AG08395 (cell line): ENCODE measurements at places on chromosomes 1 and 21.

- no peak for DNase-seq
Measured at GRCh38 chr1:12336413-12336812, 106.6 kb downstream of the VPS13D start.

DNA sequence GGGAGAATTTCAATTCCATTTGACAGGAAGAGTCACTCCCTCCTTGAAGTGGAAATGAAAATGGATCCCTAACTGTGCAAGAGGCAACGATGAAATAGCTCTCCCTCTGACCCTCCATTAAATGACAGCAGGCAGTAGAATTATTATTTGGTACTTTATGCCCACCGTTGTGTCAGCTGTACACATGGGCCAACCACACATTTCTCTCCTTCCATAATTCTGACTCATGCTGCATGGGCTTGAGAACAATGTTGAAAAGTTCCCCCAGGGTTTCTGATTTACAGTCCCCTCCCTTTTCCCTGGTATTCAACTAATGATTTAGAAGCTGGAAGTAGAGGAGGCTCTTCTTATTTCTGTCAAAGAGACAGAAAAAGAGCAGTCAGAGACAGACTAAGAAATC lies 103.5 kb downstream of the RGS7 start:
- DNase-seq, result no peak

GRCh38 chr1:231724876-231725647 lies 98.5 kb downstream of the DISC1 start:
- peak; percentile 29 for DNase-seq

- no peak for DNase-seq
Measured at GRCh38 chr1:2911421-2912178, 109.7 kb upstream of the ACTRT2 start.

DNA sequence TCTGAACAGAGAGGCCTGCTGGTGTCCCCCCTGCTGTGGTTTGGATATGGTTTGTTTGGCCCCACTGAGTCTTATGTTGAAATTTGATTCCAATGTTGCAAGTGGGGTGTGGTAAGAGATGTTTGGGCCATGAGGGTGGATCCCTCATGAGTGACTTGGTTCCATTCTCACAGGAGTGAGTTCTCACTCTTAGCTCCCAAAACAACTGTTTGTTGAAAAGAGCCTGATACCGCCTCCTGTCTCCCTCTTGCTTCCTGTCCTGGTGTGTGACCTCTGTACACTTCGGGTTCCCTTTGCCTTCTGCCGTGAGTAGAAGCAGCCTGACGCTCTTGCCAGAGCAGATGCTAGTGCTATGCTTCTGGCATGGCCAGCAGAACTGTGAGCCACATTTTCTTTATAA lies 60.5 kb downstream of the C21orf91 start:
- no peak for DNase-seq
